Sigmoid colon (tissue), 7 donors: ENCODE measurements at places on chromosomes 1 and 21. TPM values are rescaled to one million over a fixed set of nuclear protein-coding genes. Genes with fewer than 3 reads are reported as not detected.

Gene PALMD
- total RNA-seq: 8.1 TPM

Gene SLC44A5
- total RNA-seq: 0.68 TPM

Gene MPZ
- total RNA-seq: 5.5 TPM

Gene ERICH3
- total RNA-seq: 0.55 TPM

DNA sequence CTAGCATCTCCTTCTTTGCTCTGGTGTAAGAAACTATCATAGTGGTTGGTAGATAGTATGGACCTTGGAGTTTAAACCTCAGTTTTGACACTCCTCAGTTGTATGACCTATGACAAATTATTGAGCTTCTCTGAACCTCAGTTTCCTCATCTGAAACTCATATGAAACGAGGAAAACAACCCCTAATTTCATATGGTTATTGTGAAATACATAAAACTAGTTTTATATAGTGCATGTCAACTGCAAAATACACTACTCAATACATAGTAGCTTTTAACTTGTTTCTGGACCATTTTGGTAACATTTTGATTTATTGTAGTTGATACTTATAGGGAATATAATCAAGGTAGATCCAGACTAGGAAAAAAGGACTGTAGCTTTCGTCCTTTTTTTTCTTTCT is 32.9 kb downstream of the CLIC4 start:
- no peak for DNase-seq

GRCh38 chr1:178484698-178485225 is 12.0 kb downstream of the CLEC20A start:
- DNase-seq: no peak

GRCh38 chr1:186202776-186203175 is 172.3 kb downstream of the TPR start:
- no peak for DNase-seq

GRCh38 chr1:6465461-6466005 is 440 bp downstream of the TNFRSF25 start:
- no peak for DNase-seq

GRCh38 chr1:9696793-9697192 is 45.3 kb downstream of the PIK3CD start:
- DNase-seq: no peak

GRCh38 chr1:9758559-9759121 is 65.1 kb downstream of the CLSTN1 start:
- DNase-seq: no peak

GRCh38 chr1:15219280-15220023 is 27.6 kb upstream of the FHAD1 start:
- peak; percentile 60 for DNase-seq

- no peak for DNase-seq
Observed at GRCh38 chr1:248670003-248670402, 14.7 kb upstream of the OR2T27 start.

DNA sequence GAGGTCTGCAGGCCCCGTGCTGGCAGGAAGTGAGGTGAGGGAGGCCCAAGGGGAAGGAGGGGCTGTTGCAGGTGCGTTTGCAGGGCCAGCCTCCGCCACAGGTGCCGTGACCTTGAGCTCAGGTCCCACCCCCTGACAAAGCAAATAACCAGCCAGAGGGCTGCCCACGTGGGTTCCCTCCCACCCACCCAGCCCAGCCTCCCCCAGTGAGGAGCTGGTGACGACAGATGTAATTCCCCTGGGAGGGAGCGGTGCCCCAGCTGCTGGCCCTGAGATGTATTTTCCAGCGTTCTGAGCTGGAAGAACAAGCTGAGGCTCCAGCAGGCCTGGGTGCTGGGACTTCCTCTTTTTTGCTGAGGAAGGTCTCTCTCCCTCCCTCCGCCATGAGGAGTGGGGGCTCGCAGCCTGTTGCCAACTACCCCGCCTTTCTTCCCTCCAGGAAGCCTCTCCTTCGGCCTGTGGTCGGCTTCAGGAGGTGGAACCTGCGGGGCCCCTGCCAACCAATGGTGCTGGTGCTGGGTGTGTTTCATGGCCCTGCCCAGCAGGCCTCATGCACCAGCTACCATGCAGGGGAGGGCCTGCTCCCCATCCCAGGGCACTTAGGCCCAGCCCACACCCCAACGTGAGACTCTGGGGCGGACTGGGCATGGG is 153.2 kb downstream of the PRDM16 start:
- DNase-seq: no peak
